ENCODE measurements at places on chromosomes 1 and 21.

DNA sequence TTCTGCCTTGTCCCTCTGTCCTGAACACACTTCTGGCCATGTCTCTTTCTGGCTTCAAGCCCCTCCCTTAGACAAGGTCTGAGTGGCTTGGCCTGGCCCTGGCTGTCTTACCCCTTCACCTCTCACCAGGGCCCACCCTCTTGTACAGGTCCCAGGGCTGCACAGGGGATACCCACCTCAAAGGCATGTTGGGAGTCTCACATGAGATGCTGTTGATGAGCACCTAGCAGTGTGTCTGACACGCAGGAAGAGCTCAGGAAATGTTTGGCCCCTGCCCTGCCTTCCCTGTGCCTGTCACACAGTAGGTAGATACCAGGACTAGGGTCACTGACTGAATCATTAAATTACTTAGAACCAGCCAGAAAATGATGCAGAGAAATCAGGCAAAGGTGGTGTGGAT, 16.6 kb downstream of the ZNF362 start:
- no peak for DNase-seq

- no peak for DNase-seq
Observed at GRCh38 chr21:41080485-41081121, 87.4 kb upstream of the BACE2 start.

- DNase-seq: no peak
Observed at GRCh38 chr21:38771536-38771935, 34.2 kb upstream of the ETS2 start.

DNA sequence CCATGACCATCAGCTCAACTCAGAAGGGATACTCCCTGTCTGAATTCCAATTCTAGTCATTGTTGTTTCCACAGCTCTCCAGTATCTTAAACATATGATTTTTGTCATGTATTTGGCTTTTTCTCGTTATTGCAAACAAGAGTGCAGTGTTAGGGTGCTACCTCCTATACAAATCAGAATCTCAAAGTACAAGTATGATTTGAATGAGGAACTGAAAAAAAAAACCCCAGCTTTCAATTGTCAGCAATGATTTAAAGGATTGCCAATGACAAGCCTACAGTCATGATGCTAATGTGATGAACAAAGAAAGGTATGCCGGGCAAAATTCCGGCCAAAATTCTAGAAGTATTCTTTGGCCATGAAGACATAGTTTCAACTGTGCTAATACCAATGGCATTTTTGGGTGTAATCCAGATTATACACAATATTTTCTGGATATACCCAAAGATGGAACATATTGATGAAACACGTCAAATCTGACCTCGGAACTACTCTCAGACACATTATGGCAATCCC, 14.9 kb downstream of the TMEM35B start:
- DNase-seq: no peak

GRCh38 chr21:34112316-34113033, 39.1 kb downstream of the MRPS6 start:
- DNase-seq: no peak

DNA sequence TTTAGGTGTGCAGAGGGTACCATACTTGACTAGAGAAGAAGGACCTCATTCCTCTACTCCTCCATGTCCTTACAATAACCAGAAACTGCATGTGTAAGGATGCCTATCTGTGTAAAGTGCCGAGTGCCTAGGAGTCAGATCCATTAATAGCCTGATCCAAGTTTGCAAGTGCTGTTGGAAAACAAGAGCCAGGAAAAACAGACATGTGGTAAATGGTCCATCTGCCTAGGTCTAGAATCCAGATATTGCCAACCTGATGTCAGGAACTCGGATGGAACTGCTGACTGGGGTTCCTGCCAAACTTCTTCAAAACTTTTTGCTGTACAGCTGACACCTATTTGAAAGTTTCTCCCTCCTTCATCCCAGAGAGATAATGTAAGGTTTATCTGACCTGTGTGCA, 239.4 kb upstream of the CAMK1G start:
- no peak for DNase-seq

DNA sequence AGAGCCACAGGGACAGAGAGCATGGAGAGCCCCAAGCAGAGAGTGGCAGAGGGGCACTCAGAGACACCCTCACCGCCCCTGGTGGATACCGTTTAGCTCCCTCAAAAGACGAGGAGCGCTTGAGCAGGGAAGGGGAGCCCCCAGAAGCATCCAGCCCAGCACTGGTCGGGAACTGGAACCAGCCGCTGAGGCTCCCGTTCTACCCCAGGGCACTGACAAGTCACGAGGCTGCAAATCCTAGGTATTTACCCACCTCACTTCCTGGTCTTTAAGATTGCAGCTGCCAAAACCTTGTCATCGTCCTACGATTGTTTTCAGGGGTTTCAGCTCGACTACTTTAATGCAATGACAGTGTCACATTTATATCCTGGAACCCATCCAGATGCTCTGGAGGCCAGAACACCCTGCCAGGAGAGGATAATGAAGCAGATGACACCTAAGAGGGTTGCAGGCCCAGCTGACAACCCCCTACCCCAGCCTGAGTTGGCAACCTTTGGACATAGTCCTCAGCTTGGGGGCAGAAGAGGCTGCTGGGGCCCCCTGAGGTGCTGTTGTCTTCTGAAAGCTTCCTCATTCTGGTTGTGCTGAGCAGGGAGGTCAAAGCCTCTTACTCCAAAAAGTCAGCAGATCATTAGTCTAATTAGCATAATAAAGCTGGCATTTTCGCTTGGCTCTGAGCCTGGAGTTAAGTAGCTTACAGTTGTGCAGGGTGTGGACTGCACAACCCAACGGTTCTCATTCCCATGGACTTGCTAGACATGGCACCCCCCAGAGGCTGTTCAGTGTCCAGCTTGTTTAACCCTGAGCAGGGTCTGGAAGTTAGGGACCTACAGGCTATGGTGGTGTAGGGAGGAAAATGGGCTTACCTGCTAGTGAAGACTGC, 20.6 kb upstream of the BACE2 start:
- DNase-seq: no peak

DNA sequence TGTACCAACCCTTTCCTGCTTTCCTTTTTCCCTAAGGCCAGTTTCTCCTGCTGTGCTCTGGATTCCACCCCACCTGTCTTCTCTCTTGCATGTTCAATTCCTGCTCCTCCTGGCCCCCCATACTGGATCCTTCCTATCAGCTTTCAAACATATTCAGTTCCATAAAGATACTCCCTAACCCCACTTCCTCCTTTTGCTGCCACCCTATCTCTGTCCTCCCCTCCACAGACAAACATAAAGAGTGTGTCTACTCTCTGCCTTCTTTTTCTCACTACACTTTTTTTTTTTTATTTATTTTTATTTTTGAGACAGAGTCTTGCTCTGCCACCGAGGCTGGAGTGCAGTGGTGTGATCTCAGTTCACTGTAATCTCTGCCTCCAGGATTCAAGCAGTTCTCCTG, 16.9 kb upstream of the RPF1 start:
- DNase-seq: no peak

GRCh38 chr21:42819861-42820615, 59.3 kb downstream of the WDR4 start:
- no peak for DNase-seq

DNA sequence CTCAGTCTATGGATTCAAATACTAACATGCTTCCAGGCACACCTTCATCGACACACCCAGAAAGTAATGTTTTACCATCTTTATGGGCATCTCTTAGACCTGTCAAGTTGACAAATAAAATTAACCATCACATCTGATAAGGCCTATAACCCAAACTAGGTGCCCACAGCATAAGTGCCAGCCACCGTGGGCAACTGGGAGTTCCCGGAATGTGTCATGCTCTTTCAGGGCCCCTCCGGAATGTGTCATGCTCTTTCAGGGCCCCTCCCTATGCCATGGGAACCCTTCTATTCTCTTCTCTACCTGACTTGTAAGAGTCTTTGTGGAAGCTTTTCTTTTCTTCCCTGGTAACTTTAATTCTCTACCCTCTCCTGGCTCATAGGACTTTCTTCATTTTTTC, 26.6 kb downstream of the KRTAP24-1 start:
- no peak for DNase-seq

GRCh38 chr1:83500987-83501591, 497.8 kb downstream of the TTLL7 start:
- DNase-seq: no peak

- no peak for DNase-seq
Observed at GRCh38 chr1:236143104-236143948, 987 bp downstream of the GPR137B start.

DNA sequence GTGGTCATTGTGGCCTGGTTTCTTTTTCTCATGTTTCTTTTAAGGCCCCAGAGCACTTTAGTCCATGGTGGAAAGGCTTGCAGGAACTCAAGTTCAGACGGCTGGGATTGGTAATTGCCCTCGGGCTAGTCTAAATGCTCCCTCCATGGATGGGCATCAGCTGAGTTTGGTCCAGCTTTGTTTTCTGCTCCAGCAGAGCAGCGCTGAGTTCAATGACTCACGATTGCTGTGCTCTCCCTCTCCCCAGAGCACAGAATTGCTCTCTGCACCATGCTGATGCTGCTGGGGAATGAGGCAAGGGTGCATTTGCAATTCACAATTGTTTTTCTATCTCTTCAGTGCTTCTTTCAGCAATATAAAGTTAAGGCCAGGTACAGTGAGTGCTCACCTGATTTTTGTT, 1.8 kb upstream of the OR2T6 start:
- DNase-seq: no peak

- no peak for DNase-seq
Observed at GRCh38 chr1:203147376-203147775, 19.9 kb downstream of the ADORA1 start.

- no peak for DNase-seq
Observed at GRCh38 chr1:50667272-50667671, 244.0 kb upstream of the DMRTA2 start.

GRCh38 chr1:19744335-19744743, 55.4 kb downstream of the TMCO4 start:
- no peak for DNase-seq

DNA sequence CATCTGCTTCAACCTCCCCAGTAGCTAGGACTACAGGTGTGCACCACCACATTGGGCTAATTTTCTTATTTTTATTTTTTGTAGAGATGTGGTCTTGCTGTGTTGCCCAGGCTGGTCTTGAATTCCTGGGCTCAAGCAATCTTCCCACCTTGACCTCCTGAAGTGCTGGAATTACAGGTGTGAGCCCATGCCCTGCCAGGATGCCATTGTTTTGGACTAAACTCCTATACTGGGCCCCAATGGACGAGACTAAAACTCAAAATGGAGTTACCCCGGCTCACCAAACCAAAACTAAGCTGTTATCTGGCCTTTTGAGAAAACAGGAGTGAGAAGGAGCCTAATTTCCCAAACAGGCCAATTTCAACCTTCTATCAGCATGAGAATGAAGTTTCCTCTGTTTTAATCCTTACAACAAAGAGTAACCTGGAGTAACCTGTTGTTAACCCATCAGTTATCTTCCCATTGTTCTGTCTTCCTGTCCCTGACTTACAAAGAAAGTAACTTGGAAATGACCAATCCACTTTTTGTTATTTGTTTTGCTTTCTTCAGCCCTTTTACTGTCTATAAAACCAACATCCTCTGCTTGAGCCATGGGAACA, 29.6 kb downstream of the DMRTA2 start:
- no peak for DNase-seq
